Regular cardiac myocyte (primary cell): ENCODE measurements at places on chromosomes 7 and 10. TPM values are rescaled to one million over a fixed set of nuclear protein-coding genes. Genes with fewer than 3 reads are reported as not detected.

CYP2C18 gene
- not detected in 2 replicates for total RNA-seq

HNRNPA2B1 gene
- 49.0 and 187 TPM in 2 replicates for total RNA-seq

OR2A1 gene
- total RNA-seq = under 0.01 TPM in 1 of 2 replicates, not detected in the other

WNT16 gene
- total RNA-seq = under 0.01 and 0.38 TPM in 2 replicates

WASHC2A gene
- total RNA-seq = 29.9 and 33.0 TPM in 2 replicates

FGL2 gene
- total RNA-seq = 3.1 and 10.1 TPM in 2 replicates

CALML3 gene
- not detected in 2 replicates for total RNA-seq

SH2D4B gene
- under 0.01 TPM in 2 replicates for total RNA-seq

TUBB8 gene
- not detected in 2 replicates for total RNA-seq

RAB19 gene
- total RNA-seq = not detected in 2 replicates

SPAM1 gene
- not detected in 2 replicates for total RNA-seq

NUPR2 gene
- total RNA-seq = not detected in 2 replicates

PLA2G12B gene
- total RNA-seq = not detected in 2 replicates

DNA2 gene
- 6.2 and 10.2 TPM in 2 replicates for total RNA-seq

ZNF467 gene
- 0.56 and 0.77 TPM in 2 replicates for total RNA-seq

C10orf67 gene
- total RNA-seq = 0.19 TPM in 1 of 2 replicates, not detected in the other

CHST3 gene
- 19.4 and 32.8 TPM in 2 replicates for total RNA-seq

PRRT4 gene
- under 0.01 TPM in 1 of 2 replicates, not detected in the other for total RNA-seq

EBF3 gene
- total RNA-seq = 11.6 and 20.5 TPM in 2 replicates

NUDT13 gene
- 1.2 and 1.4 TPM in 2 replicates for total RNA-seq

OPN4 gene
- not detected in 2 replicates for total RNA-seq

CALML5 gene
- total RNA-seq = not detected in 2 replicates

TMEM270 gene
- total RNA-seq = not detected in 2 replicates

LIPM gene
- not detected in 2 replicates for total RNA-seq

CHN2 gene
- 0.19 and 4.2 TPM in 2 replicates for total RNA-seq

MYO3A gene
- not detected in 2 replicates for total RNA-seq

BTBD16 gene
- under 0.01 TPM in 1 of 2 replicates, not detected in the other for total RNA-seq

IDI2 gene
- 0.28 TPM in 1 of 2 replicates, not detected in the other for total RNA-seq

TMEM60 gene
- 11.5 and 20.9 TPM in 2 replicates for total RNA-seq

NAT16 gene
- total RNA-seq = not detected in 2 replicates

AUTS2 gene
- 0.96 and 2.5 TPM in 2 replicates for total RNA-seq

TCF7L2 gene
- 1.2 and 1.7 TPM in 2 replicates for total RNA-seq

TUBAL3 gene
- under 0.01 TPM in 1 of 2 replicates, not detected in the other for total RNA-seq

HEPACAM2 gene
- total RNA-seq = 0.28 TPM in 1 of 2 replicates, not detected in the other

GNGT1 gene
- total RNA-seq = under 0.01 TPM in 1 of 2 replicates, not detected in the other

WDR86 gene
- 0.56 TPM in 1 of 2 replicates, not detected in the other for total RNA-seq

GAD2 gene
- total RNA-seq = not detected in 2 replicates

ZDHHC6 gene
- 26.2 and 33.9 TPM in 2 replicates for total RNA-seq

H2AZ2 gene
- 106 and 221 TPM in 2 replicates for total RNA-seq

KCNH2 gene
- not detected in 2 replicates for total RNA-seq

ZNF775 gene
- total RNA-seq = 3.5 and 3.7 TPM in 2 replicates

CSGALNACT2 gene
- total RNA-seq = 41.2 and 44.0 TPM in 2 replicates

ERVW-1 gene
- not detected in 2 replicates for total RNA-seq

HOXA2 gene
- 0.28 TPM in 1 of 2 replicates, not detected in the other for total RNA-seq

EPHB6 gene
- 1.1 and 11.5 TPM in 2 replicates for total RNA-seq

DGKI gene
- 5.6 and 22.3 TPM in 2 replicates for total RNA-seq

OIT3 gene
- under 0.01 TPM in 1 of 2 replicates, not detected in the other for total RNA-seq

SEMA3D gene
- total RNA-seq = 7.0 and 13.2 TPM in 2 replicates

HABP2 gene
- under 0.01 and 0.19 TPM in 2 replicates for total RNA-seq

ZRANB1 gene
- total RNA-seq = 19.6 and 31.9 TPM in 2 replicates

POP7 gene
- total RNA-seq = 29.3 and 60.6 TPM in 2 replicates

INA gene
- 1.1 and 1.2 TPM in 2 replicates for total RNA-seq

CACNB2 gene
- 0.19 and 0.85 TPM in 2 replicates for total RNA-seq

GOLGA7B gene
- total RNA-seq = under 0.01 TPM in 1 of 2 replicates, not detected in the other

CCL24 gene
- not detected in 2 replicates for total RNA-seq
